Stimulated activated CD8-positive, alpha-beta memory T cell treated with anti-CD3 and anti-CD28 coated beads, Interleukin-15, amount 100 ng/mL, for 1 hour (primary cell): ENCODE measurements at places on chromosomes 2 and 18.

GRCh38 chr2:230908092-230908594, 16.9 kb downstream of the GPR55 start:
- DNase-seq = no peak

GRCh38 chr2:58720770-58721697, 479.9 kb upstream of the FANCL start:
- DNase-seq = no peak

DNA sequence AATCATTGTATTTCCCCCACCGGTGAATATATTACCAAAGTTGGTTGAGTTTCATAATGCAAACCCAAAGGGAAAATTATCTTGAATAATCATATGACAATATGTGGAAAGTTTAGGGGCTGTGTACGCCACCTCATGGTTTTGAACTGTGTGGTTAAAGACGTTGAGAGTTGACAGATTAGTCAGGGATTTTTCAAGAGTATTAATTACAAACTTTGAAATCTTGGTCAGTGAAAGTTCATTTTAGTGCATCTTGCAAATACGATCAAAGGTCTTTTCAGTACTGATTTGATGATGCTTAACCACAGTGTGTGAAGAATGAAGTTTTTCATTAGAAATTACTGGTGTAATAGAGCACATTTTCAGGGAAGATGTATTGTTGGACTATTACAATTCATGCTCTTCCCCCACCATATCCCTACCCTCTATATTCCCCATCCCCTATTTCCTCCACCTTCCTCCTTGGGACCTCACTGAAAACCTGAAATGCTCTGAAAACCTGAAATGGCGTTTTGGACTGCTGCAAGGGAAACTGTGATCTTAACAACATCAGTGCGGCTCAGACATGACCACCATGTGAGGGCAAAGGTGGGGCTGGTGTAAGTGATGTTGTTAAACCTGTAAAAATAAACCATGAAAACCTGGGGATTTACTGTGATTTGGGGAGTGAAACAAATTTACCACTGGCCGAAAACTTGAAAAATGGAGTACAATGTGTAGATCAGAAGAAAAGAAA, 4.5 kb upstream of the BCL2L11 start:
- DNase-seq = no peak

- DNase-seq = no peak
These were observed 79.9 kb downstream of the CTAGE1 start for GRCh38 chr18:22337833-22338232.

GRCh38 chr2:240465268-240465764, 29.9 kb downstream of the GPC1 start:
- DNase-seq = no peak

DNA sequence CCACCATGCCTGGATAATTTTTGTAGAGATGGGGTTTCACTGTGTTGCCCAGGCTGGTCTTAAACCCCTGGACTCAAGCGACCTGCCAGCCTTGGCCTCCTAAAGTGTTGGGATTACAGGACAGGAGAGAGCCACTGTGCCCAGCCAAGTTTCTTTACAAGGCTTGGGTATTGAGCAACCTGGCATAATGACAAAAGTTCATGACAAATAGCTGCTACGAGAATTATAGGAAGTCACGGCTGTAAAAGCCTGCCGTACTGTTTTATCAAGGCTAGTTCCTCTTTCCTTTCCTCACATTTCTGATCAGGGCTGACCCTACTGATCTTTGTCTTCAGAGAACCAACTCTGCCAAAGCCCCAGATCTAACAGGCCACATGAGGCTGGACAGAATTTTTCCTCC, 490.4 kb upstream of the SPRED2 start:
- no peak for DNase-seq

- DNase-seq = no peak
These were observed 713.4 kb downstream of the LRRTM4 start for GRCh38 chr2:76808732-76809131.

GRCh38 chr2:67782443-67782842, 280.4 kb downstream of the C1D start:
- DNase-seq = no peak

DNA sequence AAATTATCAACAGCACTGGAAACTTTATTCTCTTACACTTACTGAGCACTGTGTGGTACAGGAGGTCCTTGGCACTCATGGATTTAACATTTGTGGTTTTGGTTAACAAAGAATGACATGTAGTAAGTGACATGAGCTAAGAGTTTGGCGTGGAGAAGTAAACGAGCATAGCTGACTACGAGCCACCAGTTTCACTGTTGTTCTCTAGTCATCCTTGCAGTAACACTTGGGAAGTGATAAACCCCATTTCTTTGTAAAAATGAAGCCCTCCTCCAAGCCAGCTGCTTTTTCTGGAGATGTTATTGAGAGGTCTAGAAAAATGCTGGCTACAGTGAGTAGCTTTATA, 32.7 kb downstream of the QPCT start:
- no peak for DNase-seq

DNA sequence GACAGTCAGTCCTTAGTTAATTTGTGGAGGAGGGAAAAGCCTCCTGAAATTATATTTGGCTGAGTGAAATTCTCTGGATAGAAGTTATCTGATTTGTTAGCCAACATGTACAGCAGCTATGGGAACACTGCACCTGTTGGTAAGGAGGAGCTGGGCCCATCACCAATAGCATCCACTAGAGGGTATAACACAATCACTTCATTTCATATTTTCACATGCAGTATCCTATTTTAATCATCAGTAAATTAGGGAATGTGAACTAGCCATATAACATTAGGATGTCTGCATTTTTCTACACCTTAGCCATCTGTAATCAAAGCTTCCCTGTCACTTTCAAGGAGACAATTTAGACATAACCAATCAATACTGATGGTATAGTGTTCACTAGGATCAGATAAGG, 818.4 kb upstream of the CDH2 start:
- no peak for DNase-seq

DNA sequence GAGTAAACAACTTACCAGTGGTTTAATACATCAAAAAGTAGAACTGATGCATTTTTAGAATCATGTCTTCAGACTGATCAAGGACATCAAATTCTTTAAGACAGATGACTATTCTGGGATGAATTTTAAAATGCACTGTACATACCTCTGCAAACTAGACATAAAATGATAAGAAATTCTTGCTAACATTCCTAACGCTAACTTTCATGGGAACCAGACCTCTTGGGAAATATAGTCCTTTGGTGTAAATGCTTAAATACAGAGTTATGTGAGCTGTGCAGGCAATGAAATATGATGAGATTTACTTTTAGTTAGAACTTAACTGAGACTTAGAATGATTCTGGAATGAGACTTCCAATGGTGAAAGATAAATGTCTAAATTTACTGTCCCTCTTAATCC, 562.0 kb downstream of the NR4A2 start:
- no peak for DNase-seq

DNA sequence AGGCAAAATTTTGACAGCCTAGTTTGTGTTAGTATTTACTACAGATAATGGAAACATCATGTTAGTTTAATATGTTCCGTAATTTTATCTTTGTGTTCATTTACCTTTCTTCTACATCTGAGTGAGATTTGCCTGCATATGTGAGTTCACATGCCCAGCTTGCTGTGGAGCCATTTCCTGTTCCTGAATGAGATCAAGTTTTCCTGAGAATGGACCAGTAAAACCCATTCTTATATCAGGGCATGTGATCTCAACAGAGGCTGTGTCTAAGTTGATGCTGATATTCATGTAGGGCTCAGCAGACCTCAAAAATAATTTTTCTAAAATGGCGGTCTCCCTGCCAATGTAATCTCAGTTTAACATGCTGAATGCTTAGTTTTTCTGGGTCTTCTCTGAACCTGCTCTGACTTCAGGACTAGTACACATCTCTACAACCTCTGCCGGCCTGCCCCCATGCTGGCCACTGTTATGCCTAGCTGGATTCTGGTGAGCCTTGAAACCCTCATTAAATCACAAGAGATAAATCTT, 1.0 kb downstream of the IL1A start:
- no peak for DNase-seq

- no peak for DNase-seq
These were observed 99.0 kb upstream of the ID2 start for GRCh38 chr2:8582651-8583399.

DNA sequence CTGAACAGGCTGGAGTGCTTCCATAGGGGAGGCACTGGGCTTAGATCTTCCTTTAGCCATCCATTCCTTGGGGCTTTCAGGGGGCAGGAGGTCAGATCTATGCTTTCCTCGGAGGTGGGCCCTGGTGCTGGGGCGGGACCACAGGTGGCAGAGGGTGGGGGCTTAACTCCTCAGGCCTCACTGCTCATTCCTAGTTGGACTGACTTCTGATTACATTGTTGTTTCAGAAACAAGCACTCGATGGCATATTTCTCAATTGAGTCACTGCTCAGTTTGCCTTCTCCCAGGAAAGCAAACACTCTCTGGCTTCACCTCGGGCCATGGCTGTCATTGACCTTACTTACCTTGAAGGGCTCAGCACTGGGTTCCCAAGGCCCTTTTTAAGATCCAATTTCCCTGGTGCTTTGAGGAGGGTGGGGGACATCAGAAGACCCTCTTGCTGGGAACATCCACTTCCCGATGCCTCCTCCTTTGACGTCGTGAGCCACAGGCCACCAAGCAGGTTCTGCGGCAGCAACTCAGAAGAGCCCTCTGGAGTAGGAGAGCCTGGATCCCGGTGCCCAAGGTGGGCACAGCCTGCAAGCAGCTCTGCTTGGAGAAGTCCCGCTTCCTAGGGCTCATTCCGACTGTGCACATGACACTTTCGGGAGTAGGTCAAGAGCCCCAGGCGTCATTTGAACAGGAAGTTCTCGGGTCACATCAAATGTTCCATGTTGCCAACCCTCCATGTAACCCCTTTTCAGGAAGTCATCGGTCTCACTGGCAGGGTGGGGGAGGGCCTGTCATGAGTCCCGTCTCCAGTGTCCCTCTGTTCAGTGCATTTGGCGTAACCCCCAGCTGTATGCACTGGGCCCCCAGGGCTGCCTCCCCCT, 40.6 kb downstream of the SDC1 start:
- DNase-seq = no peak

DNA sequence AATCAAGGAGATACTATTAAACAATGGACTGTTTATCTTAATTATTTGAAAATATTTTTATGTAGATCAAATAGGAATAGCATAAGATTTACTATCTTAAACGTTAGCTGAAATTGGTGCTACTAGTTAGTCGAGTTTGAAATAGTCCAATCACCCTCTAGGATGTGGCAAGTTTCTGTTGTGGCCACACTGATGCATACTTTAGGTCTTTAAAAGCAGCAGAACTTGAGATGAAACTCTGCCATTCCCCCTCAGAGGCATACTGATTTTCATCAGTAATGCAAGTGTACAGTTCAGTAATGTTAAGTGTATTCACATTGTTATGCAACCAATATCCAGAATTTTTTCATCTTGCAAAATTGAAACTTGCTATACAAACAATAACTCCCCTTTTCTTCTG, 151.8 kb downstream of the SLC4A10 start:
- DNase-seq = no peak

DNA sequence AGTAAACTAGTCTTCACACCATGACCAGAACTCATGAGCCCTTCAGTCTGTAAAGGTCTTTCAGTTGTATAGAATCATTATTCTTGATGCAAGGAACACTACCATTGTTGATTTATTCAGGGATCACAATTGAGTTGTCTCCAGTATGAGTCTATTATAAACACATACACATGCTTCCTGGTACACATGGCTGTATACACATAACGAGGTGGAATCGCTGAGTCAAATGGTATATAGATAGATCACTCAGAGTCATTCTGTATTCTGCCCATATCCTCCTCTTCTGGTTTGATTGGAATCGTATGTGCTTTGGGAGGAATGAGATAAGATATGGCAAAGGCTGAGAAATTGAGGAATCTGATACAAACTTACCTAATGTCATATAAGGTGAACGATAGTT, 216.0 kb downstream of the UBE2E3 start:
- DNase-seq = no peak

DNA sequence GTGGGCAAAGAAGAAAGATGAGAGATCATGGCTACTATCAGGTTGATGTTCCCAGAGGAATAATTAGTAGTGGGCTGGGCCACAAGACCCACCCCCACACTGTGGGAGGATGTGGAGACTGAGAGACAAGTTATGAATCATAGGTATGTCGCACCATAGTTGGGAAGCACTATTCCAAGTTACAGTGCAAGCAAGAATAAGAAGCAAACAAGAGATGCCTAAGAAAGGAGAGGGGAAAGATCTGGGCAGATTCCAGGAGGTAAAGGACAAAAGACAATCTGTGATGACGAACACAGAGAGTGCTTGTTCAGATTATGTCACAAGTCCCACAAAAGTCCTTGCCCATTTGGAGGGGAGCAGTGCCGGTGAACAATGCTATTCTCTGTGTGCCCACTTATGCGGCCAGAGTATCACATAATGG, 56.6 kb downstream of the FAM228A start:
- no peak for DNase-seq

- no peak for DNase-seq
These were observed 43.3 kb downstream of the CACNB4 start for GRCh38 chr2:152055366-152056108.

DNA sequence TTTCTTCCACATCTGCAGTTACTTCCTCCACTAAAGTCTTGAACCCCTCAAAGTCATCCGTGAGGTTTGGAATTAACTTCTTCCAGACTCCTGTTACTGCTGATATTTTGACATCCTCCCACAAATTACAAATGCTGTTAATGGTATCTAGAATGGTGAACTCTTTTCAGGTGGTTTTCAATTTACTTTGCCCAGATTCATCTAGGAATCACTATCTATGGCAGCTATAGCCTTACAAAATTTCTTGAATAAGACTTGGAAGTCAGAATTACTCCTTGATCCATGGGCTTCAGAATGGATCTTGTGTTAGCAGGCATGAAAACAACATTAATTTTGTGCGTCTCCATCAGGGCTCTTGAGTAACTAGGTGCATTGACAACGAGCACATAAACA, 19.9 kb downstream of the EPAS1 start:
- DNase-seq = no peak

- no peak for DNase-seq
These were observed 109.7 kb upstream of the GLI2 start for GRCh38 chr2:120625865-120626560.

DNA sequence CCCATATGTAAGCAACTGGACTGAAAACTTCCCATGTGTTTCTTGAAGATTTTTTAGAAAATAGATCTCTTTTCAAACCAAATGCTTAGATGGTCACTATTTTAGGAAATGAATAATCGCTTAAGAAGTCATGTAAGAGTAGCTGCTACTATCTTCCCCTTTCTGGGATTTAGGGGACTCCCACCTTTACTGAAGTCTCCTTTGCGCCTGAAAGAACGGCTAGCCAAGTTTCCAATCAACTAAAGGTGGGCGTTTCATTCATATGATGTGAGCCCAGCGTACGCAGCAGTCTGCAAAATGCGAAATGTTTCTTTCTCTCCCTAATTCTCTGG, 1.1 kb downstream of the DIPK1C start:
- DNase-seq = no peak
